Hepatocyte (in vitro differentiated cells): ENCODE measurements at places on chromosomes 16 and 17. TPM values are rescaled to one million over a fixed set of nuclear protein-coding genes. Genes with fewer than 3 reads are reported as not detected.

The CHST6 gene
- total RNA-seq = 0.32 and 0.33 TPM in 2 replicates

The CXCL16 gene
- 38.7 and 39.9 TPM in 2 replicates for total RNA-seq

The ZNF469 gene
- total RNA-seq = 0.72 and 1.0 TPM in 2 replicates

The PDILT gene
- total RNA-seq = not detected in 2 replicates

The MIS12 gene
- 25.7 and 33.0 TPM in 2 replicates for total RNA-seq

The SDR42E1 gene
- total RNA-seq = not detected in 2 replicates

DNA sequence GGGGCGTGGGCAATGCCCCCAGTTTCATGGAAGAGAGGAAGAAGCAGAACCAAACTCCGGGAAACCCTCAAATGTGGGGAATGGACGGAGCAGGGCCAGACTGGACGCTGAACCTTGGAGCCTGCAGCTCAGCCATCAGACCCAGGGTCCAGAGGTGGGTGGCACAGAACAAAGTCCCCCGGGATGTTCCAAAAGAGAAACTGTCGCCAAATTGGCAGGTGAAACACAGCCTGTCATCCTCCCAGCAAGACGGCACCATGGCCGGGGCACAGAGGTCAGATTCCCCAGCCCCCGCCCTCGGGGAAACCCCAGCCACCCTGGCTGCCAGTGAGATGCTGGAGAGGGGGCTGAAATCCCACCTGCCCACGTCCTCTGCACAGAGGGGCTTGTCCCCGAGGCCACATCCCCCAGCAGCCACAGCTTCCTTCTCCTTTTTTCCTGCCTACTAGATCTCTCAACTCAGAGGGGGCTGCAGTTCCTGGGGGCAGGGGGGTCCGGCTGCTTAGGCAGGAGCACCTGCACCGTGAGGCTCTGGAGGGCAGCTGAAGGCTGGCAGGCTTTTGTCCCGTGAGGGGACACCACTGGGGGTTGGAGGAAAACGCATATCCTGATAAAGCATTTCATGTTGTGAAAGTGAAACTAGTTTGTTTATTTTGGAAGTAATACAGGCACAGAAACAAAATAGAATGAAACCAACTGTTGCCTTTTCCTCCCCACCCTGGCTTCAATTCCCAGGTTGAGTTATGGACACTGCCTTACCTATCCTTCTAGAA lies 1.2 kb upstream of the SECTM1 start:
- DNase-seq = no peak
- no peaks in the 10 kb centered on the region for H3K36me3 ChIP-seq
- peaks cover 58% of the 10 kb centered on the region for H3K4me1 ChIP-seq
- no peak overlapping the region for H3K4me3 ChIP-seq

- no peak overlapping the region for H3K27ac ChIP-seq
- H3K4me3 ChIP-seq = no peak overlapping the region
- no peak for DNase-seq
- peaks cover 6% of the 10 kb centered on the region for H3K27me3 ChIP-seq
- H3K36me3 ChIP-seq = no peaks in the 10 kb centered on the region
Observed at GRCh38 chr16:50478773-50479149, 69.4 kb upstream of the NKD1 start.

GRCh38 chr17:64694207-64694606 lies 32.1 kb upstream of the SMURF2 start:
- DNase-seq = no peak
- H3K4me3 ChIP-seq = no peak overlapping the region
- no peak overlapping the region for H3K27ac ChIP-seq

- DNase-seq = no peak
- no peak overlapping the region for H3K27ac ChIP-seq
- H3K36me3 ChIP-seq = no peaks in the 10 kb centered on the region
- no peak overlapping the region for H3K4me3 ChIP-seq
Observed at GRCh38 chr17:70394473-70395232, 225.3 kb downstream of the KCNJ2 start.

DNA sequence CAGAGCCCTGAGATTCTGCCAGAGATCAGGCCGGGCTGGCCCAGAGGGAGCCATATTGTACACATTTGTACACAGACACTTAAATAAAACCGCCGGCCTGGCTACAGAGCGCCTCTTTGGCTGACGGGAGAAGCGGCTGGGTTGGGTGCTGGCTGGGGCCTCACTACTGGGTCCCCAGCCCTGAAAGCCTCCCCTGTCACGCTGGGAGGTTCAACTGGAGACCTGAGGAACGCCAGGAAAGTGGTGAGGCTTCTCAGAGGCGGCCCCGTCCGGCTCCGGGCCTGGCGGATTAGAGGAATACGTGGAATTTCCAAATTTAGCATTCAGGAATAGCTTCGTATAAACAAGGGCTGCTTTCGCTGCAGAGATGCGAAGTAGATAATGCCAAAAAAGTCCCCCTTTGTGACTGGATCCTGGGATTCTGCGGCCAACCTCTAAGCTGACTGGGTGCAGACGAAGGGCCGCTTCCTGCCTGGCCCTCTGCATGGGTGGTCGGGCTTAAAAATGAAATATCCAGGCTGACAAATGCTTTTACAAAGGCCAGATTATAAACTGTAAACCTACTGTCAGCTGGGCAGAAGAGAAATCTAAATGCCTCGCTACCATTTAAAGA lies 252.4 kb downstream of the IRF8 start:
- H3K27me3 ChIP-seq = no peaks in the 10 kb centered on the region
- no peak overlapping the region for H3K4me3 ChIP-seq

DNA sequence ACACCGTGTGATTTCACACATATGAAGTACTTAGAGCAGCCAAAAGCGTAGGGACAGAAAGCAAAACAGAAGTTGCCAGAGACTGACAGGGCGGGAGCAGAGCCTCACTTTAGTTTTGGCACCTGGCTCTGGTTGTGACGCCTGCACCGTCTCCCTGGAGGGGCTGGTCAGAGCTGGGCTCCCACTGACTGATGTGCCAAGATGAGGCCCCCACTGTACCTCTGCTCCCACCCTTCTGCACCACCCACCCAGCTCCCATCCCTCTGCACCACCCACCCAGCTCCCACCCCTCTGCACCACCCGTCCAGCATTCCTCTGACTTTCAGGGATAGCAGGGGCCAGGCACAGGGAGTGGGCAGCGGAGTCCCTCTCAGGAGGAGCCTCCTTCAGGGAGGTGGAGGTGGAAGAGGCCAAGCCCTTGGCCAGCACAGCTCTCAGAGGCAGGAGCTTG lies 3.2 kb upstream of the PRSS21 start:
- no peak overlapping the region for H3K27ac ChIP-seq

- DNase-seq = no peak
- no peak overlapping the region for H3K4me3 ChIP-seq
- peaks cover 83% of the 10 kb centered on the region for H3K27me3 ChIP-seq
- H3K36me3 ChIP-seq = no peaks in the 10 kb centered on the region
Observed at GRCh38 chr17:9020096-9020823, 1.1 kb upstream of the NTN1 start.

GRCh38 chr17:41176744-41177387 lies 1.2 kb downstream of the KRTAP4-2 start:
- no peak overlapping the region for H3K4me3 ChIP-seq
- no peaks in the 10 kb centered on the region for H3K36me3 ChIP-seq
- H3K27ac ChIP-seq = no peak overlapping the region
- H3K4me1 ChIP-seq = no peaks in the 10 kb centered on the region
- DNase-seq = no peak
- H3K27me3 ChIP-seq = peaks cover 20% of the 10 kb centered on the region
